Activated T-cell treated with anti-CD3 and anti-CD28 coated beads, Interleukin-2, amount 50 U/mL, for 72 hours (primary cell): ENCODE measurements at places on chromosomes 6 and 20.
A peak's percentile ranks its signal among the peaks of the same experiment; 100 is the strongest.

GRCh38 chr6:14135893-14136539, 18.4 kb downstream of the CD83 start:
- no peak for DNase-seq

GRCh38 chr6:153117986-153118879, 12.8 kb downstream of the RGS17 start:
- DNase-seq, result peak; percentile 12

- no peak for DNase-seq
Observed at GRCh38 chr6:136535017-136535765, 15.0 kb downstream of the MAP7 start.

GRCh38 chr6:80603679-80604078, 497.2 kb downstream of the BCKDHB start:
- no peak for DNase-seq

DNA sequence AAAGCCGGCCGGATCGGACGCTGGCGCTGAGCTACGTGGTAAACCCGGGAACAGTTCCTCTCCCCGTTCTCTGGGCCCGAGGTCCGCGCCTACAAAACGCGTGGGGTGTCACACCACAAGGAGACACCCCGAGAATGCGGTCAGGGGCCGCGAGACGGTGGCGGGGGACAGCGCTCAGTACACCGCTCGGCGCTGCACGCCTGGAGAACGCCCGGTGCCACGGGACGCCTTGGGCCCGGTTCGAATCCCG, 670 bp downstream of the NCOA5 start:
- DNase-seq, result peak; percentile 67

GRCh38 chr6:111759836-111760785, 113.1 kb downstream of the FYN start:
- DNase-seq, result peak; percentile 53

GRCh38 chr6:48098923-48099322, 12.1 kb downstream of the PTCHD4 start:
- no peak for DNase-seq

GRCh38 chr6:119312441-119312840, 37.1 kb downstream of the MAN1A1 start:
- no peak for DNase-seq

- DNase-seq, result no peak
Observed at GRCh38 chr6:89977808-89978748, 83.8 kb downstream of the GJA10 start.

- DNase-seq, result no peak
Observed at GRCh38 chr6:15826814-15827318, 164.0 kb upstream of the DTNBP1 start.

DNA sequence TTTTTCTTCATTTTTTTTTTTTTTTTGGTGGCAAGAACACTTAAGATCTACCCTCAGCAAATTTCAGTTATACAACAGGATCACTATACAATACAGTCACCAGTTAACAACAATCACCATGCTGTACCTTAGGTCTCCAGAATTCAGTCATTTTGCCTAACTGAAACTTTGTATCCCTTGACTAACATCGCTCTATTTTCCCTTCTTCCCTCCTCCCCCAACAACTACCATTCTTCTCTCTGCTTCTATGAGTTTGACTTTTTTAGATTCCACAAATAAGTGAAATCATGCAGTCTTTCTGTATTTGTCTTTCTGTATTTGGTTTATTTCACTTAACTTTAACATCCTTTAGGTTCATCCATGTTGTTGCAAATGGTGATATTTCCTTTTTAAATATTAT, 42.4 kb upstream of the DOK5 start:
- no peak for DNase-seq

GRCh38 chr20:58618351-58619076, 32.6 kb upstream of the STX16 start:
- DNase-seq, result no peak

GRCh38 chr6:122995921-122996793, at the start of gene CLVS2:
Gene CLVS2, plus strand, starts transcription at chr6:122996235. Its CDS starts 1,543 bp downstream, at chr6:122997778.
- no peak for DNase-seq

DNA sequence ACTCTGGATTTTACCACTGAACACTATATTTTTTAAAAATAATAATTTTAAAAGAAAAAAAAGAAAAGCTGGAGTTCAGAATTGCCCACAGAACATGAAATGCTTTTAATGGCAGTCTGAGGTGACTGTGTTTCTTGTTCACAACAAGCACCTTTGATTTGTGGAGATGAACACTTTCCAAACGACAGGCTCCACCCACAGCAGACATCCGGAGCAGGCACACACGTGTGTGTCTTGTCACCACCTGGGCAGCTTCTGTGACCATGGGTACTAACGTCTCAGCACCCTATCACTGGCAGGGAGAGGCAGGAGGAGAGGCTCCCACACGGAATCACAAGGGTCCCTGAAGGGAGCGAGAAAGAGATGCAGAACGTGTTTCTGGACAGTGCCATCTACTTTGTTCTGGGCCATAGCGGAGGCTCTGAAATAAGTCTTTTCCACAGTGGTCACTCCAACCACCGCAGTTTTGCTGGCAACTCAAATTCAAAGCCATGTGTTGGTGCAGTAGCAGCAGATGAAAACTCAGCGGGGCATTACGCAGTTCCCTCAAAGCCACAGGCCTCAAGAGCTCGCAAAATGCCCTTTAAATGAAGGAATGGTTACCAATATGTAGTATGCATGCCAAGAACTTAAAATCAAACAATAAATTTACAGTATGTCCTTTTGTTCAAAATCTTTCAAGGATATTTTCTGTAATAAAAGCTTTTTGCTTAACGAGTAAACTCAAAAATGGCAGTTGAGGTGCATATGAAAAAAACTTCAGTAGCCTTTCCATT, 242.2 kb downstream of the FOXC1 start:
- DNase-seq, result no peak

DNA sequence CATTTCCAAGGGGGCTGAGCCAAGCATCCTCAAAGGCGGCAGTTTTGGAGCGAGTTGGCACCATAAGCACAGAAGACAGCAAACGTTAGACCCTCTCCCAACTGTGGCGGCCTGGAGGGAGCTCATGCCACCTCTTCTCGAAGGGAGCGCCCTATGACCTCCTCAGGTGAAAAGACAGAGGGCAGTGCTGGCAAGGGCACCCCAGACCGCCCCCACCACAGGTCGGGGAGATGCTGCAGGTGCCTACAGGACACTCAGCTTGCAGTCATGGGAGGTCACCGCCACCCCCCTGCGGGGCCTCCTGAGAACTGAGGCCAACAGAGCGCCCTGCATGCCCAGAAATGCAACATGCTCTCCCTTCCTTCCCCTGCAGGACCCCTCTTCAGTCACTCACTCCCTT, 45.1 kb upstream of the BHLHE23 start:
- DNase-seq, result no peak

DNA sequence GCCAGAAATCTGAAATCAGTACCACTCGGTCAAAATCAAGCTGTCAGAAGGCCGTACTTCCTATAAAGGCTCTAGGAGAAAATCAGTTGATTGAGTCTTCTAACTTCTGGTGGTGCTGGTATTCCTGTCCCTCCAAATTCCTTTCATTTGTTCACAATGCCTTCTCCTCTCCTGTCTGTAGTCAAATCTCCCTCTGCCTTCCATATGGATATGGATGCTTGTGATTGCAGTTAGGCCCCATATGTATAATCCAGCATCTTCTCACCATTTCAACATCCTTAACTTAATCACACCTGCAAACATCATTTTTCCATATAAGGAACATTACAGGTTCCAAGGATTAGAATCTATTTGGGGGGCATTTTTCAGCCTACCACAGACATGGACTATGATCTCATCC, 287.8 kb upstream of the THEMIS start:
- DNase-seq, result no peak

DNA sequence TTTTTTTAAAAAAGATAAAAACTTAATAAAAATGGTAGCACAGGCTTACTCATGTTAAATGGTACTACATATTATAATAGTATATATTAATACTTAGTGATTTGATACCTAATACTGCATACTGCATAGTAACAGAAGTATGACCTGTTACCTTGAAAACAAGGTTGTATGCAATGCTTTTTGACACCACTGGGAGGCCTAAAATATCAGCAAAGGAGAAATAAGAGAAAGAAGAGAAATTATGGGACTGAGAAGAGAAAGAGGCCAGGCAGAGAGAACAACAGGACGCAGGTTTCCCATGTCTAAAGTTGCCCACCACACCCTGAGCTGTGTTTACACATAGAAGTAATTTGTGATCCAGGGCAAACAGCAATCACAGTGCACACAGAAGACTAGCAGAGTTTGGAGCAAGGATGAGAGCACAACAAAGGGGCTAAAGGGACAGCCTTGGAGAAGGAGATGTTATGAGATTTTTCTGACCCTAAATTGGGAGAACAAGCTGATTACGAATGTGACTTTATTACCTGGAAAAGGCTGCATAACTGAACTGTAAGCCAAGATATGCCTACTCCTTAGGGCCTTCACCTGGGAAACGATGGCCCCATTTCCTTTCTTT, 73.2 kb downstream of the ROS1 start:
- DNase-seq, result no peak

DNA sequence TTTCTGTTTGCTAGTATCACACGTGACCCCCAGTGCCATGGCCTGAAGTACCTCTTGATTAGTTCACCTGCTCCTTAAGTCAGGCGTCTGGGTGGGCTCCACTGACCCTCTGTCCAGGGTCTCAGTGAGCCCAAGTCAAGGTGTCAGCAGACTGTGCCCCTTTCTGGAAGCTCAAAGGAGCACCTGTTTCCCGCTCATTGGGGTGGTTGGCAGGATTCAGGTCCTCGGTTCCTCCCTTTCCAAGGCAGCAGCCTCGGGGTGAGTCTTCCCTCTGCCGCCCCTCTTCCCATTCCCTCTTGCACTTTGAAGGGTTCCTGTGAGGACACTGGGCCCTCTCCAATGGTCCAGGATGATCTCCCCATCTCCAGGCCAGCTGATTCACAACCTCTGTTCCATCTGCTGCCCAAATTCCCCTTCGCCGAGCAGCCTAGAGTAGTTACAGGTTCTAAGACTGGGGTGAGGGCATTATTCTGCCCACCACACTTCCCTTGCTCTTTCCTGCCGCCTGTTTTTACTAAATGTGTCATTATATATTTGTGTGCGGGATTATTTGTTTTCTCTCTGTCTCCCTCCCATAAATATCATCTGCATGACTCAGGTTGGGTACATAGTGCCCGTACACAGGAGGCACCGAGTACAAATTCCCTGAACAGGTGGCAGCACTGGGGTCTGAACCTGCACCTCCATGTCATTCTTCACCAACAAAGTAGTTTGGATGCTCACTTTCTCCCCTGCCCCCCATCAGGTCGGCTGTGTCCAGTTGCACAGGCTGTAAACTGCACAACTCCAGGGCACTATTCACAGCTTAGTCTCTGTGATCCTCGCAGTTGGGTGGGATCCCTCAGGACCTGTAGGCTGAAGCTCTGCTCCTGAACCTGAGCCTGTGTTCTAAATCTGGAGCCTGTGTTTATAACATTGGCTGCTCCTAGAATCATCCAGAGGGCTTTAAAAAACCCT, 58.5 kb downstream of the RBM38 start:
- DNase-seq, result no peak

DNA sequence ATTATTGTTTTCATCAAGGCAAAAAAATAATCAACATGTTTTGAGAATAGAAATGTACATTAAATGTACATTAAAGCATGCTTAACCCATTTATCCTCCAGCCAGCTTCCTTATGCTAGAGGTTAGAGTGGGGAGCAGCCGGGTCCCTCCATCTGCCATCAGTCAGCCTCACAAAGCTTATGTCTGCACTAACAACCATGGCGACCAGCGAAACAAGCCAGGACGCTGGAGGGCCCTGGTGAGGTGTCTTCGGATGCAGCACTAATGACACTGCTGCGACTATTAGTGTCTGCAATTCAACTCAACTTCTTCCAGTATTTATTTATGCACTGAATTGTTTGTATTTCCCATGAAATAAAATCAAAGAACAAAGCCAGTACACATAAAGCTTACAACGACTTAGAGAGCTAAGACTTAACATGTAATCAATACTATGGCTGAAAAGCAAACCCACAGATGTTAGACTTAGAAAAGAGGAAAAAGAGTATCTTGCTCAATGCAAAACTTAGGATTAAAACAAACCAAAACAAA, 6.8 kb downstream of the CLDN20 start:
- no peak for DNase-seq
